BJ (cell line): ENCODE measurements at places on chromosomes 12 and 14.

DNA sequence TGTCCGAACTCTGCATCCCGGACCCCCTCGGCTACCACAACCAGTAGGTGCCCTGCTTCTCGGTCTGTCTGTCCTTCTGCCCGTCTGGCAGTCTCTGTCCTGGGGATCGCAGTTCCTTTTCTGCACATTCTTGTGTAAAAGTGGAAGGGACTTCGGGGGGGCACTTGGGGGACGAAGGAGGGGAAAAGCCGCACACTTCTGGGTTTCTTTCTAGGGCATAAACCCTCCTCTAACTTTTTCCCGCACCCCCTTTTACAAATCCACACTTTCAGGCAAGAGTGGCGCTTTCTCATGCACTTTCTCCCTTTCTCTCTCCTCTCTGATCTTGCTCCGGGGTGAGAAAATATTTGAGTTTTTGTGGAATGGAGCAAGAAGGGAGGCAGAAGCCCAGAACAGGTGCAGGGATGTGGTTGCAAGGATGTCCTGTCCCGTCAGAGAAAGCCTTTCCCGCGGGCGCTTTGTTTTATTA, 506 bp downstream of the ESRRB start:
- no peak for DNase-seq

GRCh38 chr12:66132408-66132807, 1.9 kb upstream of the LLPH start:
- DNase-seq, result no peak

DNA sequence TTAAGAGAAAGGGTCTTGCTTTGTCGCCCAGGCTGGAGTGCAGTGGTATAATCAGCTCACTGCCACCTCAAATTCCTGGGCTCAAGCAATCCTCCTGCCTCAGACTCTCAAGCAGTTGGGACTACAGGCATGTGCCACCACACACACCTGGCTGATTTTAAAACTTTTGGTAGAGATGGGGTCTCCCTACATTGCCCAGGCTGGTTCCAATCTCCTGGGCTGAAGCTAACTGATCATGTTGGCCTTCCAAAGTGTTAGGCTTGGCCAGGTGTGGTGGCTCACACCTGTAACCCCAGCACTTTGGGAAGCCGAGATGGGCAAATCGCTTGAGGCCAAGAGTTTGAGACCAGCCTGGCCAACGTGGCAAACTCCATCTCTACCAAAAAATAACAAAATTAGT, 43.9 kb upstream of the GCH1 start:
- DNase-seq, result no peak

DNA sequence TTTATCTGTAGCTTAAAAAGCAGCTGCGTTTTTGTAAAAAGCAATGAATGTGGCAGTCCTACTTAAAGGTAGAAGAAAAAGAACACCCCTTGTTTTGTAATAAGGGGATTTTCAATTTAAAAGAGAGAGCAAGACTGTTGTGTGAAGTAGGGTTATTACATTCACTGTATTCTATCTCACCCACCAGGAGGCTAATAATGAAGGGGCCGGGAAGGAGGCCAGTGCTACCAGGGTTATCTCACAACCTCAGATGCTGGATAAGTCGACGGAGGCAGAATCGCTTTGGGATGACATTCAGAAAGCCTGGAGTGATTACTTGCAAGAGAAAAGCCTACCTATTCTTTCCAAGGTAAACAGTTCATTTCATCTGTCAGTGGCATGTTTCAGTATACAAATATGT, 97.7 kb downstream of the RMST start:
- DNase-seq, result no peak

DNA sequence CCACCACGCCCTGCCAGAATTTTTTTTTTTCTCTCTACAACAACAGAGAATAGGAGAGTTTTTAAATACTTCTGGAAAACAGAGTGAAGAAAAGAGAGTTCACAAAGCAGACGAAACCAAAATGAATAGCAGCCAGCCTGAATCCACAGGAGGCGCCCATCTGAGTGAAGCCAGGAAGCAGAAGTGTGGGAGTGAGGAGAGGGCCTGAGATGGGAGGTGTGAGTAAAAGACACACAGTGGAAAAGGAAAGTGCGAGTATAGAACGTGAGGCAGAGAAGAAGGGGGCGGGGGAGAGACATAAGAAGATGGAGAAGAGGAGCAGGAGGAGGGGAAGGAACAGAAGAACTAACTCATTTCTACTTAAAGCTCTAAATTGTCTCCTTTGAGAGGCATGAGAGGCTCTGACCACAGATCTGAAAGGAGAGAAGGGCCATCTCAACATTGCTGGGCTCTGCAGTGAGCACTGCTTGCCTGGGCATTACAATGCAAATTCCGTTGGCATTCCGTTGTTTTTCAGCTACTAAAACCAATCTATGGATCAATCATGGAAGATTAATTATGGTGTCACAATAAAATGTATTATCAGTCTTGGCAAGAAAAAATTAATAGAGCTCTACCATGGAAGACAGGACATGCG, 140.1 kb upstream of the CPSF6 start:
- DNase-seq, result no peak

DNA sequence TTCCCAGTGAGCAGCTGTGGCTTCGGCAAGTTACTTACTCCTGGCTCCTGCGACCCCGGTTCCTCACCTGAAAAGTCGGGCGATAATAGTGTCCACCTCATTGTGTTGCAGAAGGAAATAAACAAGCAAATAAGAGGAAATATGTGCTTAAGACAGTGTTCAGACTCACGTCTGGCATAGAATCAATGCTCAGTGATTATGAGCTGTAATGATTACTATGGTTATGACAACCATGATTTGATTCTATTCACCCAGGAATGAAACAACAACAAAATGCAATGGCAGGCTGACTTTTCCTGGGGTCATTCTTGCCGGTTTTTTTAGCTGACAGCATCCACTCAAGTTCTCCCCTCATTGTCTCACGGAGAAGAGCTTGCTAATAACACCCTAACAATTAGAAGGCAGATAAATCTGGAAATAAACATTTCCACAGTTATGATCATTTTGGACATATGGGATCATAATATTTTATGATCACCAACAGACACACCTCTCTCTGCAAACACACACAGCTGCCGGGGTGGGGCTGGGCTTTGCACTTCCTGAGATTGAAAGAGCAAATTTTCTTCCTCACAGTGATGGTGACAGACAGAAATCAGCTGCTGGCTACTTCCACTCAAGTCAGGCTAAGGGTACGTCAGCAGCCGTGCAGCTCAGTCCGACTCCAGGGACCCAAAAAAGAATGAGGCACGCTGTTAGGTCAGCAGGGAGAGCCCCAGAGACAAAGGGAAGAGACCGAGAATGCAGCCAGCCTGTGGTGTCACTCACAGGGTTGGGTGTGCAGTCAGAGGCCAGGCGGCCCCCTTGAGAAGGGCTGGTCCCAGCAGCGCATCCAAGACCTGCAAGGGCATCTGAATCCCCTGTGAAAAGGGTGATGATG, 158.0 kb downstream of the RIMBP2 start:
- no peak for DNase-seq

- no peak for DNase-seq
Measured at GRCh38 chr14:103746701-103747100, 31.1 kb downstream of the ZFYVE21 start.

DNA sequence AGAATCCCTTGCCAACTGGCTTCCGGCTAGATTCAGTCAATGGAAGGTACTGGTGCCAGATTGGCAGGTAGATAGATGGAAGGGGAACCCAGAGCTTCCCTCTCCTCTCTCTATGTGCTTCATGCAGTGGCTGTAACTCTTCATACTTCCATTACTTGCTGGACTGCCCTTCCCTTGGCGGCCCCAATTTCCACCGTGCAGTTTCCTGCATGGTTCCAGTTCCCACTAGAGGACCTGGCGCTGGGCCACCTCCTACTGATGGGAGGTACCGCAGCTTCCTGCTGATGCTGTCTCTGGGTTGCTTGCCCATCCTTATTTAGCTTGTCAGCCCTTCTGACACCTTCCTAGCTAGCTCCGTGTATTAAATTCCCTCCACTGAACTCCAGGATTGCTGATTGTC, 226.4 kb downstream of the ANO2 start:
- no peak for DNase-seq

GRCh38 chr12:88255847-88256246, 113.7 kb downstream of the TMTC3 start:
- no peak for DNase-seq

GRCh38 chr14:86299994-86300393, 770.0 kb downstream of the FLRT2 start:
- no peak for DNase-seq

DNA sequence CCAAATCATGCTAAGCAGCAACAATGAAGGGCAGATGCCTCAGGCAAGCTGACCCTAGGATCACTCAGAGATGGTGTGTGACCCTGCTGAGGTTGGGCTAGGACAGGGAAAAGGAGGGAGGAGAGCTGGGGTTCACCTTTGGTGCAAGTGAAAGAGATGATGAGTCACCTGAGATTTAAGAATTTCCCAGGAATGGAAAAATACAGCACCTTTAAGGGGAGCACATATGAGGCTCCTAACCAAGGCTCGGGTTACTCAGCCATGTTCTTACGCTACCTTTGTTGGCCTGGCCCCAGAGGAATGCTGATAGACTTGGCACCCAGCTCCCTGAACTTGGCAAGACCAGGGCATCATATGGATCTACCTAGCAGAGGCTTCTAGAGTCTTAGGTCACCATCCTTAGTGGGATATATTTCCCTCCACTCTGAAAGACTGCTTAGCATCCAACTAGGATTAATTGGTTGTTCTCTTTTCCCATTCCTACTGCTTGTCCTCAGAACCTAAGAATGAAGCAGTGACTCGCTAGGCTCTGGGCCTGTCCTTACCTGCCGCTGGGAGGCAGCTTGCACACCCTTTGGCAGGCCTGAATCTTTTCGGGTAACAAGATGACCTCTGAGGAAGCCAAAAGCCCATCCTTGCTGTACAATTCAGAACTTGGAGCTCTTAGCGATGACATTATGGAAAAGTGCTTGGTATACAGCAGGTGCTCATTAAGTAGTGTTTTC, 4.0 kb upstream of the NAA25 start:
- DNase-seq, result no peak

DNA sequence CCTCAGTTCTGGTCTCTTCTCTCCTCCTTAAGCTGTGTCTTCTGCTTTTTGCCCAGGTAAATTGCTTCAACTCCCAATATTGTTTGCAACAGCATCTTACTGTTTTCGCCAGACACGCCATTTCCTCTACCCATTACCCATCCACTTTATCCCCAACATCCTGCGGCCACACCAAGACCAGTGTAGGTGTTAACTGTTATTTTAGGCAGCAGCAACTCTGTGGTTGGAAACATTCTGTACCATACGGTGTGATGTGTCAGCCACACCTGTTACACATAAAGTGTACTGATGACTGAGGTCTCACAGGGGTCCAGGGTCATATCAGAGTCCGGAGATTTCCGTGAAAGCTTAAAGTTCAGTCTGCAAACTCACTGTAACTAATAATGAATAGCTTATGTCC, 21.8 kb upstream of the KLRD1 start:
- no peak for DNase-seq

GRCh38 chr12:14664434-14665023, 31.9 kb downstream of the GUCY2C start:
- no peak for DNase-seq

DNA sequence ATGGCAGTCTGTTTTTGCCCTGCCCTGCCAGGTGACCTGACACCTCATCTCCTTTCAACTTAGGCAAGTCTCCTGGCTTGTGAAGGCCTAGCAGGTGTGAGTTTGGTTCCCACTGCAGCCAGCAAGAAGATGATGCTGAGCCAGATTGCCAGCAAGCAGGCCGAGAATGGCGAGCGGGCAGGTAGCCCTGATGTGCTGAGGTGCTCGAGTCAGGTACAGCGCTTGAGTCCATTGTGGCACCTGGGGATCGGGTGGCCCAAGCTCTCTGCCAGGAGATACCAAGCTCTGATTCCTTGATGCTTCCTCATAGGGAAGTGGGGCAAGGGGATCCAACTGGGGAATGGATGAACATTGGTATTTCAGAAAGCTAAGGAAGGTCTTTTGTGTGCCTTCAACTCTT, 4.1 kb upstream of the CSAD start:
- no peak for DNase-seq

GRCh38 chr14:30260833-30261607, 297.9 kb upstream of the G2E3 start:
- DNase-seq, result no peak

- DNase-seq, result no peak
Measured at GRCh38 chr12:10849425-10849878, at the start of gene PRR4. Gene PRR4, minus strand, starts transcription at chr12:10849475. Its CDS starts 38 bp downstream, at chr12:10849437.

DNA sequence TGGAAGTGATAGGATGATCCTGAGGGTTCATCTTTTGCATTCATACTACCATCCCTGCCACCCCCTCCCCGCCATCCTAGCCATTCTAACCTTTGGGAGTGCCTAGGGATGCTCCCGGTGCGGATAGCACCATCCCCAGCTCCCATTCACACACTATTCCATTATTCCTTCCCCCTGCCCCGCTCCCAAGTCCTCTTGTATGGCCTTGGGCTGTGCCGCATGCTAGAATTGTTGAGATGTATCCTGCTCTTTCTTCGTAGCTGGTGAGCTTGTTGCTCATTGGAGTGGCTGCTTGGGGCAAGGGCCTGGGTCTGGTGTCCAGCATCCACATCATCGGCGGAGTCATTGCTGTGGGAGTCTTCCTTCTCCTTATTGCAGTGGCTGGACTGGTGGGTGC, 644 bp downstream of the TSPAN31 start:
- DNase-seq, result no peak

DNA sequence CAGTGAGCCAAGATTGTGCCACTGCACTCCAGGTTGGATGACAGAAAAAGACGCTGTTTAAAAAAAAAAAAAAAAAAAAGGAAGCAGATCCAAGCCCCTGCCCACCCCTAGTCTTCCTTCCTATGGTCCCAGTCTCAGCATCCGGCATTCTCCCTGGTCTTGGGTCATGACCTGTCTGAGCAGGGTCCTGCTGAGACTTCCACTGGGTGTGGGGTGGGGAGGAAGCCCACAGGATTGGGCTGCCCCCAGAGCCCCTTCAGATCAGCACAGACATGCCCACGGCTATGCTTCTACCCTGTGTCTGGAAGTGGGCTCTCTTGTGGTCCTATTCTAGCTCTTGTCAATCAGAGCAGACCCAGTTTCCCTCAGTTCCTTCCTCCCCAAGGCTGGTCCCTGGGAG, 12.6 kb upstream of the PLEK2 start:
- no peak for DNase-seq
